Activated T-cell treated with anti-CD3 and anti-CD28 coated beads for 1 hour (primary cell): ENCODE measurements at places on chromosomes 3 and 15.

DNA sequence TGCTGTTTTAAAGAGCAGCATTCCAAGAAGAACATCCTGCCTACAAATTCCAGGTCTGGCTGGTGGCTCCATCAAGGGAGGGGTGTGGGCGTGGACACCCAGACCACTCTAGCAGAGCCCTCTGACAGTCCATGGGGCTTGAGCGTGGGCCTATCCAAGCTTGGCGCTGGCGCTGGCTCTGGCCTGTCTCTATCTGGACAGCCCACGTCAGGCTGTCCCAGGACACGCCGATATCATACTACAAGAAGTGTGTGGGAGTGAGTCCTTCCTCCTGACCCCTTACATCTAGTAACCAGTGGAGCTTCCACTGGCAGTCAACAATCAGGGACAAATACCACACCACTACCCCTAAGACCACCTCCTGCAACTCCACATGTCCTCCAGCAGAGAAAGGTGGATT is 17.1 kb upstream of the DUSP7 start:
- no peak for DNase-seq

DNA sequence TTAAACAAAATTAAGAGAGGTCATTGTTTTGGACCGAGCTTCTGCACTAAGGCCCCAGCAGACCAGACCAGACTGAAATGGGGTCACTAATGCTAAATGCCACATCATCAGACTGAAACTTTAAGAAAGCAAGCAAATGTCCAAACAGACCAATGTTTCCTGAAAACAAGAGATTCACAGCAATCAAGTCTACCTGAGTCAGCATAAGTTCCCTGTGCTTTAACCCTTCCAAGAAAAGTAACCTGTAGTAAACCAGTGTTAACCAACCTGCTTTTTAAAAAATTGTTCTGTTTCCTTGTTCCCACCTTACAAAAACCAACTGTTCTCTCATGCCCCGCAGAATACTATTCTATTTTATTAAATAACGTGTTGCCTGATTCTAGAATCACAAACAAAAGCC is 241.1 kb upstream of the GADL1 start:
- DNase-seq, result no peak

DNA sequence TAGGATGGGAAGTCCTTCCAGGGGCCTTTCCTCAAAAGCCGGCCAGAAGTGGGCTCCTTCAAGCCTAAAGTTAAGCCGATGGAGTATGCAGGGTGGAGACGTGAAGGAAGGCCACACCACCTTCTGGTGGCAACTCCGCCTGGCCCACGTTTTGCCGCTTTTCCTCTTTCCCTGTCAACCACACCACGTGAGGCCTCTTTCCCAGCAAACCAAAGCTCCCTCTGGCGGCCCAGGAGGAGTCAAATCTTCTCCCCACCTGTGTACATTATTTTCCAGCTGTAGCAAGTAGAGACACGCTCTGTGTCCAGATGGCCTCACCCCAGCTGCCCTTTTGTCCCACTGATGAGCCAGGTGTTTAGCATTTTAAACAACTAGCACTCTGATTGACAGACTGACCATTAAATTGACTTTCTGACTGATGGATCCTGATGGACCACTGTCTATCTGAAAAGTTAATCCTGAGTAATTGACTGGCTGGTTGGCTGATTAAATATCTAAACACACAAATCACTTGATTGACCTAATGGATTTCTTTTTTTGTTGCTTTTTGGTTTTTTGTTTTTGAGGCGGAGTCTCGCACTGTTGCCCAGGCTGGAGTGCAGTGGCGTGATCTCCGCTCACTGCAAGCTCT is 59.6 kb upstream of the ZBTB38 start:
- DNase-seq, result no peak

GRCh38 chr3:28901018-28901417 is 379.9 kb upstream of the RBMS3 start:
- no peak for DNase-seq

GRCh38 chr3:179432451-179432850 is 18.8 kb downstream of the GNB4 start:
- DNase-seq, result no peak

DNA sequence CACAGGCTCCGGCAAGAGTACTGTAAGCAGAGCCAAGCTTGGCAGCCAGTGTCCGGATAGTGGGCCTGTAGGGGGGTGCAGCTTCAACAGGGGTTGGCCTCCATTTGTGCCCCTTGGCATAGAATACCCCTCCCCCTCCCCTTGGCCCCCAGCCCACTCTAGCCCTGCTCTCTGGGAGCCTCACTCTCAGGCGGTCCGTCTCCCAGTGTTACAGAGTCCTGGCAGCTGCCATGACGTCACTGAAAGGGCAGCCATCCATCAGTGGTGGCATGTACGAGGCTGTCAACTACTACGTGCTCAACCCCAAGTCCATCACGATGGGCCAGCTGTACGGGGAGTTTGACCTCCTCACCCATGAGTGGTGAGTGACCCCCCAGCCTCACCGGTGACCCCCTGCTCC is 50.4 kb downstream of the DNAH1 start:
- no peak for DNase-seq

GRCh38 chr3:160368804-160369203 is 30.2 kb downstream of the IFT80 start:
- DNase-seq, result no peak

DNA sequence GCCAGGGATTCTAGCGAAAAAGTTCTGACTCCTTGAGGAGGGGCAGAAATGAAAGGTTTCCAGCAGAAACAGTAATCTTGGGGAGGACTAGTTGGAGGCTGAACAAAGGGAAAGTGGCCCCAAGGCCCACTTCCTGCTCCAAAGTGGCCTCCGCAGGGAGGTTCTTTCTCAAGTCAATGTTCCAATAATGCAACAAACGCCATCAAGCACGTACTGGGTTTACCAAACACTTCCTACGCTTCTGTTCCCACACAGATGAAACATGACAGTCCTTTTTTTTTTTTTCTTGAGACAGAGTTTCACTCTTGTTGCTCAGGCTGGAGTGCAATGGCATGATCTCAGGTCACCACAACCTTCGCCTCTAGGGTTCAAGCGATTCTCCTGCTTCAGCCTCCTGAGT is 9.6 kb upstream of the RCCD1 start:
- DNase-seq, result no peak

DNA sequence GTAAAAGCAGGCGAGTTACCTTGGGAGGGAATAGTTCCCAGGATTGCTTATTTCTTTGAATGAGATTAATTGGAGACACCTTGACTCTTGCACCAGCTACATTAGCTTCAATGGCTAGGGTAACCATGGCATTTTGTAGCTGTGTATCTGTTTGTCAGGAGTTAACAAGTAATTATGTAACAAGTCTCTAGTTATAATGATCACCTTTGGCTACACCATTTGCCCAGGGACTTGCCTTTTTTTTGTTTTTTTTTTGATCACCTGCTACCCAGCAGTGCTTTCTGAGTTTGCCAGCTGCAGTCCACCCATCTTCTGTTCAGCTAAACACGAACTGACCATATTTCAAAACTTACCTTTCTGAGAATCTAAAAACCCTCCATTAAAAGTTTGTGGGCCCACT is 2.2 kb downstream of the MED12L start:
- no peak for DNase-seq

GRCh38 chr15:27398631-27399161 is 427.7 kb downstream of the GABRG3 start:
- DNase-seq, result no peak

DNA sequence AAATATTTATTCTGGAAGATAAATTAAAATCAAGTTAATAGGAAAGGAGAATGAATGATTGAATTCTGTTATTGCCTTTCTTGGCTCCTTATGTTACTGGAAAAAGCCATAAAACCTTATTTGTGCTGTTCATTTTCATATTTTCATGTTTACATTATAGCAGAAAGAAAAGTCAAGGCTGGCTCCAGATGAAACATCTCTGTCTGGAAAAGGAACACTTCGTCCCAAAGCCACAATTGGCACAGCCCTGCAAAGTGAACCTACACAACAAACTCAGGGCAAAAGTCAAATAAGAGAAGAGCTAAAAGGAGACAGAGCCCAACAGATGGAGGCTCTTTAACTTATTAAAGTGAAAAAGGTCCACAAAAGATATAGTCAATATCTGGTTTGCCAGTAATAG is 73.4 kb downstream of the GTPBP8 start:
- DNase-seq, result no peak

DNA sequence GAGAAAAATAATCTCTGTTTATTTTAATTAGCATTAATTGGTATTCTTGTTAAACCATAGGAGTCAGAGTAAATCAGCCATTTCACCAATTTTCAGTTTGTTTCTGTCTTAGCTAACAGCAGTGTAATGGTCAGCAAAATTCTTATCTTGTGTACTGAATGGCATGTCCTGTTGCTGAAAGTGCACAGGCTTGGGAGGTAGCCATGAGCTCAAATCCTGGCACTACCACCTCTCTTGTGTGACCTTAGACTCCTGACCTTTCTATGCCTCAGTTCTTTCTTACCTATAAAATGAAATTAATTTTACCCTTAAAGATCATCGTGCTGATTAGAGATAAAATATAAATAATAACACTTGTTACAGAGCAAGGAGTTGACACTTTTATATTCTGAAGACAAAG is 35.8 kb downstream of the MLH1 start:
- DNase-seq, result no peak

DNA sequence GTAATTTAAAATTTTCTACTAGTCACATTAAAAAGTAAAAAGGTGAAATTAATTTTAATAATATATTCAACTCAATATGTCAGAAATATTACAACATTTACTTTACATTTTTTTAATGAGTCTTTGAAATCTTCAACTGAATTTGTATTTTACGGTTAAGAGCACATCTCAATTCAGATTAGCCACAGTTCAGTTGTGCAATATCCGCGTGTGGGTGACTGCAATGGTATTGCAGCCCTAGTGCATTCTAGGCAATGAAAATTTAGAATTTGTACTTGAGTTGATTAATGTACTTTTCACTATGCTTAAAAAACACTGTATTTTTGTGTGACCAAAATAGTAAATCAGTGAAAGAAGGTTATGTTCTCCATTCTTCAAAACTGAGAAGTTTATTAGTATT is 57.3 kb downstream of the CEP63 start:
- no peak for DNase-seq

DNA sequence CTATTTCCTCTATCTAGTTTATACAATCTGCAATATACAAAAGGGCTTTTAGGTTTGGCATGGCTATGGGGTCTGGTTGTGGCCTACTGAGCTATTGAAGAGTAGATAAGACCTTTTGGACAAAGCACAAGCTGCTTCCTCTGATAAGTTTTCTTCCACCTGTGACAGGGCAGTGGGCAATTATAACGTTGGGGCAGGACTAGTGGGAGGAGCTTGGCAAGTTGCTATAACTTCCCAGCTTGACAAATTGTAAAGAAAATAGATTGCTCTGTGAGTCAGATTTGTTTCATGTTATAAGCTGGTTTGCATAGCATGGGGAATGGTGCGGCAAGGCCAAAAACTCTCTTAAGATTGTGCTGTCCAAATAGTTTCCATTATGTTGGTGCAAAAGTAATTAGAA is 64.9 kb downstream of the SLC7A14 start:
- DNase-seq, result no peak

GRCh38 chr15:87944050-87944449 is 312.5 kb downstream of the NTRK3 start:
- DNase-seq, result no peak

GRCh38 chr3:71684046-71684756 is 41.0 kb downstream of the EIF4E3 start:
- DNase-seq, result no peak

GRCh38 chr3:64084640-64085039 is 61.3 kb upstream of the PSMD6 start:
- no peak for DNase-seq

GRCh38 chr15:95326431-95327182 is 1003.9 kb upstream of the NR2F2 start:
- no peak for DNase-seq

DNA sequence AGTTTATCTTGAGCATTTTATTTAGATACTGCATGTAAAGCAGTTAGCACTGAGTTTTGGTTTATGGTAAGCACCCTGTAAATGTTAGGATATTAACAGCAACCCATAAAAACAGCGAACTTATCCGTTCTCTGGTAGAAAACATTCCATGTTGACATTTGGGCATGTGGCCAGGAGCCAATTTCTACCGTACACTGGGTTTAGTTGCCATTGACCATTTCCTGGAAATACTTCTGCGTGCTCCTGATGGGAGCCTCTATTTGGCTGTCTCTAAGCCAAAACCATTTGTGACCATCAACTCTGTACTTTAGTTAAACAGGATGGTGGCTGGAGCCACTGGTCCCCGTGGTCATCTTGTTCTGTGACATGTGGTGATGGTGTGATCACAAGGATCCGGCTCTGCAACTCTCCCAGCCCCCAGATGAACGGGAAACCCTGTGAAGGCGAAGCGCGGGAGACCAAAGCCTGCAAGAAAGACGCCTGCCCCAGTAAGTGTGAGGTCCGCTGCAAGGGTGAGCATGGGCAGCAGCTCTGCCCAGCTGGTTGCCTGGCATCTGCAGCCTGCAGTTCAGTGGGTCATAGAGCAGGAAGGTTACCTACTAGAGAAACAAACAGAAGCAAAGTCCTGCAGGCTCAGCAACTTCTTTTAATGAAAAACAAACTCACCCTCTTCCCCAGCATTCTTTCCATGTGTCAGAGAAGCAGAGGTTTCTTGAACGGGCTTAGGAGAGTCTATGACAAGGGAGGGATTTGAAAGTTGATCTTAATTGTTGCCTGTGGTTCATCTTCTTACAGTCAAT is 7.1 kb downstream of the THBS1 start:
- DNase-seq, result no peak

- no peak for DNase-seq
Observed at GRCh38 chr3:157145606-157146322, 14.2 kb downstream of the CCNL1 start.

GRCh38 chr15:62907275-62907674 is 135.3 kb upstream of the TPM1 start:
- DNase-seq, result no peak

DNA sequence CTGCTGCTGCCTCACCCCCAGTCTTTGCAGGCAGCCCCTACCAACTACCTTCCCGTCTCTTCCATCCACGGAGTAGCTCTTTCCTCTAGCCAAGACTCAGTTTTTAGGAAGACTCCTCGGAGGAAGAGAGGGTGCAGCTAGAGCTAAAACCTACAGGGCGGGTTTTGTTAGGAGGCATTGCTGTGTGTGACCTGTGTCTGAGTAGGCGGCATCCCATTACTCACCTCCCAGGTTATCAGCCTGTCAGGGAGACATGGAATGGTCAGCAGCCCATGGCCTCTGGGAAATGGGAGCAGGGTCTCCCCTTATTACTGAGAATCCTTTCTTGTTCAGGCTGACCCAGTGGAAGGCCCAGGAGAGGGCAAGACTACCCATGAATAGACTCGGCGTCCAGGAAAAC is 43.8 kb upstream of the FGD5 start:
- no peak for DNase-seq
